SIG-M5 (cell line): ENCODE measurements at places on chromosomes 6 and 20.

DNA sequence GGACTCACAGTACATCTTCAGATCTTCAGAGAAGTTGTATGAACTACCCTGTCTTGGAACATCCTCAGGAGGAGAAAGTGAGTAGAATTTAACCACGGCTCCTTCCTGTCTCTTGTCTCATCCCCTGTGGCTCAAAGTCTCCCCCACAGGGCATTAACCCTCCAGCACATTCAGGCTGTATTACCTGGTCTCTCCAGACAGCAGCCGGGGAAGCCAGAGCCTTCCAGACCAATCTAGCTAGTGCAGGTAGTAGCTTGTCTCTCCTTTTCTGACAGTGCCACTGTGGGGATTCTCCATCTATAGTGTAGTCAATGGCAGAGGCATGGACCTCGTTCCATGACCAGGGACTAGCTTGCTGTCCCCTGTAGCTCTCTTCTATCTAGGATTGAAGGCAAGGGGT lies 16.9 kb upstream of the ELMO2 start:
- DNase-seq, result no peak

DNA sequence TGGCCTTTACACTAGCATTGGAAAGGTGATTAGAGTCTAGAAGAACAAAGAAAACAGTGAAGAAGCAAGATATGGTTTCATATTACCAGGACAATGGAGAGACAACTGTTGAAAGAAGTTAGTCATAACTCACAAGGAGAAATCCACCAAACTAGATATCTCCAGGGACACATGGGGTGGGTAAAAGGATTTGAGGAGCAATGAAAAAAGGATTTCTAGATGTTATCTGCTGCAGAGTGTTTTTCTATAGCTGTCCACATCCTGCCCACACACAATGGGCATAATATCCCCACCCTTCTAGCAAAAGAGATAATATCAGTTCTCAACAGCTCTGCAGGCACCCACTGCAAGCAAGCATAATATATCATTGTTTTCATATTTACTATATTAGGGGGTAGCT lies 303.1 kb downstream of the HAO1 start:
- DNase-seq, result no peak

- no peak for DNase-seq
Observed at GRCh38 chr20:20956513-20956931, 149.6 kb downstream of the LINC00237 start.

DNA sequence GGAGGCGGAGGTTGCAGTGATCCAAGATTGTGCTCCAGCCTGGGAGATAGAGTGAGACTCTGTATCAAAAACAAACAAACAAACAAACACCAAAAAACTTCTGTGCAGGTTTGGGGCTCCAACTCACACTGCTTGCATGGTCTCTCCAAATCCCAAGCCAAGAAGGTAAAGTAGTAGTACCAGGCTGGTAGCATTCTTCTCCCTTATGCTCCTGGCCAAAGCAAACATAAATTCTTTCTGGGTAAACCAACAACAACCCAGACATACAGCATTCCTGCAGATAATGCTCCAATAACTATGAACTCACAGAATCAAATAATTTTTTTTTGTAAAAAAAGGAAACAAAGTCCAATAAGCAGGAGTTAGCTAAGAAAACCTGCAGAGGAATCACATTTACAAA lies 57.8 kb upstream of the KLHL31 start:
- no peak for DNase-seq

- no peak for DNase-seq
Observed at GRCh38 chr6:7292596-7293255, 20.3 kb downstream of the SSR1 start.

DNA sequence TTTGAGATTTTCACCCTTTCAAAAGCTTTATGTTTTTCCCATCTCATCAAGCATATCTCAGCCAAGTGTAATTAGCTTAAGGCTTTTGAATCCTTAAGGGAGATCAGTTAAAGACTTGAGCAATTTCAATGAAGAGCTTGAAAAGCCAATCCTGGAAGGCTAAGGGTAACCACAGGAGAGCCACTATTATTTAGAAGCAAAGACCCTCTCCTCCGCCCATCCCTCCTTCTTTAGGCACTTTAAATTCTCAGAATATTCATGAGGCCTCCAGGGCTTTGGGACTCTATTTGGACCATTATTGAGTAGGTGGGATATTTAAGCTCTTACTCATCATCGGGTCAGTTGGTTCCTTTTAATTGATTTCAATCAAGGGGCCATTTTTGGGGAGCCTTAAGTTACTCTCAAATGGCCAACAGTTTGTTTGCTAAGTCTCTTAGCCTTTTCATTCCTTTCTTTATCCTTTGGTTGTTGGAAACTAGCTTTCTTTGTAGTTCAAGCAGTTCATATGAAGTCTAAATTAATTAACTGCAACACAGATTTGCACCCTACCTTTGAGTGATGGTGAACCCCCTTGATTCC lies 567.2 kb downstream of the KIF16B start:
- no peak for DNase-seq

DNA sequence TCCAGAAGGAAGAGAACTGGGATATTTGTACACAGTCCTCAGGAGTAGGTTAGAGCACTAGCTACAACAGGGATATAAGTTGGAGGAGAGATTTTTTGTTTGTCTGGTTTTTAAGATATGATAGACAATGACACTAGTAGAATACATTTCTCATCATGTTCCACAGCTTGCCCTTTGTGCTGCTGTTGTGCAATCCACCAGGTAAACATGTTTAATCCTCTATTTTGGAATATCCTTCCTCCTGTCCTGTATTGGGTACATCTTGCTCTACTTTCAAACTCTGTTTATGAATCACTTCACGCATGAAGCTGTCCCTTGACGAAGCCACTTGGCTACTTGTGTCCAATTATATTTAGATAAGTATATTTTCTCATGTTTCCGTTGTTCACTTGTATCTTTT lies 153.6 kb upstream of the TENT5A start:
- DNase-seq, result no peak

DNA sequence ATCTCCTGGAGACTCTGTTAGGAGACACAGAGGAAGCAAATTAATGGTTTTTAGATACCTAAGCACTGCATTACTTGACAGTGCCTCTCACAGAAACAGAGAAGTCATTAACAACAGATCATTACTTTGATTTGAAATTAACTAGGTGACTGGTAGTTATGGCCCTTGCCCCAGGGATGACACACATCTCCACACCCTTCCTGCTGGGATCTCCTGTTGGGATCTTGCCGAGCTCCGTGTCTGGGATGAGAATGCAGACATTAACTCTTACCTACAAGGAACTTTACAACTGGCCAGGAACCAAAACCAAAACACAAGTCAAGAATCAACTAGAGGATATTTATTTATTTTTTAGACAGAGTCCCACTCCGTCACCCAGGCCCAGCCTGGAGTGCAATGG lies 2.2 kb upstream of the PRELID3B start:
- DNase-seq, result no peak
